SJCRH30 (cell line): ENCODE measurements at places on chromosomes 4 and X.
A peak's percentile ranks its signal among the peaks of the same experiment; 100 is the strongest.

DNA sequence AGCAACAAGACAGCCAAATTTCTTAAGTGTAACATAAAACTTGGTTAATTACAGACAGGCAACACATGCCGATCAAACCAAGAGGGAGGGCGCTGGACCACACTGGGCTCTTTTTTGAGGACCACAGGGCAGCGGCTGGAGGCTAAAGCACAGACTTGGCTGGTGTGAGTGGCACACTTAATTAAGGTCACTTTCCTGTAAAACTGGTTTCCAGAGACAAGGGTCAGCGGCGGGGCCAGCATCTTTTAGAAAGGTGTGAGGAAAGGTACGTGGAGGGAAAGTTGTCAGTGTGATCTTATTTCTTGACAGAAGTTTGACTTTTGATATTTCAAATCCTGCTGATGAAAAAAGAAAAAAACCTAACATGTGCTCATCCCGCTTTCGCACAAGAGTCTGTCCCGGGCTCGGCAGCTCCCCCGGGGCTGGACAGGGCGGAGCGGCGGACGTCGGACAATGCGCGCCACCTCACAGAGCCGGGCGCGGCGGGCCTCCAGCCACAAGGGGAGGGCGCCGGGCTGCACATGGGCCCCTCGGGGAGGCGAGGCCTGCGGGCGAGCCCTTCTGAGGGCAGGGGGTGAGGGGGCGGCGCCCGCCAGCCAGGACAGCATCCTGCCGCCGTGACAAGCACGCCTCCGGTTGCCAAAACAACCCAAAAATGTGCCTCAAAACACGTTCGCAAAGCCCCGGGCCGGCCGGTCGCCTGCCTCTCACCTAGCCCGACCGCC is 660 bp upstream of the HSPA4L start:
- DNase-seq = no peak

GRCh38 chr4:41104155-41104554 is 110.2 kb downstream of the APBB2 start:
- DNase-seq = no peak

DNA sequence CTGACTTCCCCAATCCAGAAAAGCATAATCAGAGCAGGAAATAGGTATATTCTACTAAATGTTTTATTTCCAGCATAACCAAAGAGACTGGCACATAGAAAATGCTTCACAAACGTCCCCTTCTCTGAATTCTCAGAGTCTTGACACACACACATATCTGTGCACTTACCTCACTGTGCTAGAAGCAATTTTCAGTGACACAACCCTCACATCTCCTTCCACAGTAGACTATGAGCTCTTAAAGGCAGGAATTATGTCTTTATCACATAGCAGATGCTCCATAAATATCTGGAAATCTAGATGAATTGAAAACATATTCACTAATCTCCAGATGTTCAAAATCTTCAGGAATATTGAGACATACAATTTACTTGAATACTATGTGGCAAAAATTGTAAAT is 5.9 kb downstream of the SOWAHB start:
- DNase-seq = no peak

DNA sequence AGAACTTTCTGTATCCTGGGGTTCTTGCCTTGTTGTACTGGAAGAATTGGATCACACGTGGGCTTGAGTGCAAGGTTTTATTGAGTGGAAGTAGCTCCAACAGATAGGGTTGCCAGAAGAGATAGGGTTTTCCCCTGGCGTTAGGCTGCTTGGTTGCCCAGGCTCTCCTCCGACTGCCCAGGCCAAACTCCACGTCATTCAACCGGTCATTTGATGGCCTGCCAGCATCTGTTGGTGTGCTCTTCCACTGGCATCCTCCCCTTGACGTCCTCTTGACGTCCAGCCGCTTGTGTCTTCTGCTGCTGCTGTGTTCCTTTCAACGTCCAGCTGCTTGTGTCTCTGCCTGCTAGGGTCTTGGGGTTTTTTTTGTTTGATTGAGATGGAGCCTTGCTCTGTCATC is 340.3 kb upstream of the ZCCHC13 start:
- no peak for DNase-seq

GRCh38 chr4:182235021-182235795 is 8.0 kb upstream of the TENM3 start:
- DNase-seq = no peak

GRCh38 chrX:139126493-139126892 is 404.0 kb upstream of the F9 start:
- peak; percentile 12 for DNase-seq

DNA sequence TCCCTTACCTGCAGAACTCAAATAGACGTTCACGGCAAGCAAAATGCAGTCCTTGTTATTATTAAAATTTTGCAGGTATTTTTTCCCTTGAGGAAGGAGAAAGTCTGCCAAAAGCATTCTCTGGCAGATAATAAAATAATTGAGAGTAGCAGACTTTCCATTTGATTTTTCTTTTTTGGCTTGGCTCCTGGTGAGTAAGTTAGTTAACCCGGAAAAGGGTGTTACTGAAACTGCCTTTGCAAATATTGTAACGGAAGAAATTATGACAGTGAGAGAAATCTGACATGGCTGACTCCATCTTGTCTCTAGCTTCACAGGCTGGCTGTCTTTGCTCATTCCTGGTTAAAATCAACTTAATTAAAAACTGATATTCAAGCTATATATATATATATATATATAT is 100.5 kb downstream of the GPR143 start:
- DNase-seq = no peak

GRCh38 chr4:181517491-181517890 is 725.7 kb upstream of the TENM3 start:
- DNase-seq = no peak

GRCh38 chr4:22196551-22196950 is 248.0 kb upstream of the KCNIP4 start:
- DNase-seq = no peak

- DNase-seq = no peak
Measured at GRCh38 chr4:20086799-20087521, 164.7 kb upstream of the SLIT2 start.

GRCh38 chr4:44351069-44351468 is 97.5 kb downstream of the KCTD8 start:
- peak; percentile 30 for DNase-seq

- DNase-seq = no peak
Measured at GRCh38 chr4:79197275-79198009, 128.4 kb downstream of the NAA11 start.

DNA sequence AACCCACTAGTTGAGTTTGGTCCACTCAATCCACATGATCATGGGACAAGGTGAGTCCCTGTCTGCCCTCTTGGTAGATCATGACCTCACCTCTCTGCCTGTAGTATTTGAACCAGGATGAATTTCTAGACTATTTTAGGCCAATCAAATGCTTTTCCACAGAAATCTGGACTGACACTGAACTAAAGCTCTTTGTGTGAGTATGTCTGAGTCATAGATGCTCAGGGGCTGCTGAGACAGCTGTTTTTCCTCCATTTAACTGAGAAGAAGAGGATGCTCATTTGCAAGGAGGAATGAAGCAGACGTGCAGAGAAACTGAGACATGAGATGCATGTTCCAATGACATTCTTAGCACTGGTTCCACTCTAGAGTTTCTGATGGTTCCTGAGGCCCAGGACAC is 77.3 kb upstream of the TMEM47 start:
- DNase-seq = peak; percentile 3

DNA sequence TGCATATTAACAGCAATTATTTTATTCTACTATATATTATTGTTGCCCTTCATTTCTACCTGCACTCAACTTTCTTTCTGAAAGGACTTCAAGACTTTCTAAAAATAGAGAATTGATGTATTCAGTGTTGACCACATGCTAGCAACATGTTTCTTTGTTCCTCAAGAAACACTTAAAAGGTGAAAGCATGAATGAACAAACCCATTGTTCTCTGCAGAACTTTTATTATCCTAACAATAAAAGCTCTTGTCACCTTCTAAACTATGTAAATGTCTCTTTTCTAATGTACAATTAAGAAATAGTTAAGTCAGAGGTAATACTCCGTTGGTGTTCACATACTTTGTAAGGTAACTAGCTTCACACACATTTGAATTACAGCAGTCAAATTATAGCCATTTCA is 638.7 kb downstream of the FSTL5 start:
- DNase-seq = no peak

DNA sequence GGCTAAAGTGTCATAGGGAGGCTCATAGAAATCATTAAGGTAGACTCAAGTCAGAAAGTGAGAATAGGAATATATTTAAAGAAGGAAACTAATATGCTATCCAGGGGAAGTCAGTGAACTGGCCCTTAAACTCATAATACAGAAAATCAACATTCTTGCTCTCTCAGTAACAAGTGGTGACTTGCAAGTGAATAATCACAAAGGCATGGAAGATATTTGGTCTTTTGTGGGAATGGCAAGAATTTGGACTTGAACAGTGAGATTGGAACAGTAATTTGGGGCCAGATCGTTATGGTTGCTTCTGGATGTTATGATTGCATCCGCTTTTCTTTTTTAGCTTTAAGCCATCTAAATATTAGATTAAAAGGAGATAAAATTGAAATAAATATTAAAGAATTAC is 103.8 kb downstream of the TBC1D19 start:
- no peak for DNase-seq

GRCh38 chrX:16970977-16971376 is 24.5 kb downstream of the REPS2 start:
- no peak for DNase-seq

GRCh38 chrX:112774651-112775293 is 65.9 kb downstream of the AMOT start:
- no peak for DNase-seq

- peak; percentile 15 for DNase-seq
Measured at GRCh38 chrX:109840585-109840984, 107.5 kb upstream of the ACSL4 start.

GRCh38 chrX:50691820-50692219 is 122.2 kb downstream of the SHROOM4 start:
- DNase-seq = peak; percentile 47

- DNase-seq = no peak
Measured at GRCh38 chr4:75251547-75251946, 262.7 kb downstream of the RCHY1 start.

- DNase-seq = no peak
Measured at GRCh38 chrX:20412871-20413486, 146.3 kb upstream of the RPS6KA3 start.

DNA sequence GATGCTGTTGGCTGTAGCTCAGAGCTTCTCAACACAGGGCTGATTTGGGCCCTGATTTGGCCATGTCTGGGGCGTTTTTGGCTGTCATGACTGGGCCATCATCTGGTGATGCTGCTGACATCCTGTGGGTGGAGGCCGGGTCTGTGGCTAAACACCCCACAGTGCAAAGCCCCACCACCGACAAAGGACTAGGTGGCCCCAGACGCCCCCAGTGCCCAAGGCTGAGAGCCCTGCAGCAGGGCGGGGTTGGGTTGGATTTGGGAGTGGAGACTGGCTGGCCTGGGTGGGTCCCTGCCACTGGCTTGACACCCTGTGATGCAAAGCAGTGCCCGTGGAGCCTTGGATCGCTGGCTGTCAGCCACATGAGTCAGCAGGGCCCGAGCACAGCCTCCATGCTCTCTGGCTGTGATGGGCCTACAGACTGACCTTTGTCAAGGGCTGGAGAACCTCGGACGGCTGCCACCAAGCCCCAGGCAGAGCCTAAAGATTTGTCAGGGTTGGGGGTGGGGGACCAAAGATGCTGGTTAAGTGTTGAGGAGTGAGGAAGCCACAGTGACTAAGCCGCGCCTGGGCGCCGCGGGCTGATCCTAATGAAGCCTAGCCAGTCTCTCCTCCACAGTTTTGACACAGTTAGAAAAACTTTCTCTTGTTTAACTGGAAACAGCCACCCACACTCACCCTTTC is 28.3 kb downstream of the CYTL1 start:
- DNase-seq = peak; percentile 24

DNA sequence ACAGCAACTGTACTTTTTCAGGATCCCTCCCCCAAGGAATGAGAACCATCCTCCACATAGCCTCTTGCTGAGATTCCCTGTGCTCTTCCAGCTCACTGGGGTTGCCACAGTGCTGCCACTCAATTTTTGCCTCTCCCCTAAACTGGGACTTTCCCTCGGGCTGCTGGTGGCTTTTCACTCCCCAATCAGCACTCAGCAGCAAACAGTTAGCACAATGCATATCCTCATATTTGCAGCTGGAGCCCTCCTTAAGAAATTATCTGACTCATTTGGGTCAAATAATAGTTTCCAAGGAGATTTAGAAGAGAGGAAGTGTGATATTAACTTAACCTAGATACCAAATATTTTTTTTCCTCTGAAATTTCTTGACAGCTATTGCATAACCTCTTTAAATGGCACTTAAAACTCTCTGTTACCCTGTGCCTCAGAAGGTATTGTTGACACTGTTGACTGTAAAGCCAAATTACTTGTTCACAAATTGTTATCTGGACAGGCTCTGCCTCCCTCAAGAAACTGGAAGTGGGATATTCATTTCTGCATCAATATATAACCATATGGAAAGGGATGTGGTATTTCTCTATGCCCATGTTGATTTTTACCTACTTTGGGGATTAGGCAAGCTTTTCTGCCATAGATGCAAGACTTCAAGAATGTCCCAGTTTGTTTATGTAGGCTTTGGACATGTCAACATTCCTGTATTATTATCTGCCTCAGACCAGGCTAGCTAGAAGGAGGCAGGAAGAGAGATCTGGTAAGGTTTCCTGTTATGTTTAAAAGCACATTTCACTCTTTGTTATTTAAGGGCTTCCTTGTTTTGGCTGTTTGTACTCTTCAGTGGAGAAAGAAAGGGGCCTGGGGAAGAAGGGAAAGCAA is 58.0 kb downstream of the SEPTIN11 start:
- DNase-seq = peak; percentile 71
